ENCODE measurements at places on chromosomes 1 and 21.

- DNase-seq = no peak
These were observed 589.9 kb downstream of the MATN1 start for GRCh38 chr1:30133414-30134055.

- no peak for DNase-seq
These were observed 26.3 kb downstream of the LRRC52 start for GRCh38 chr1:165570078-165570477.

GRCh38 chr1:204872262-204872881 is 1.7 kb downstream of the NFASC start:
- no peak for DNase-seq

GRCh38 chr1:26602378-26602959 is 72.9 kb downstream of the RPS6KA1 start:
- DNase-seq = peak; percentile 86

DNA sequence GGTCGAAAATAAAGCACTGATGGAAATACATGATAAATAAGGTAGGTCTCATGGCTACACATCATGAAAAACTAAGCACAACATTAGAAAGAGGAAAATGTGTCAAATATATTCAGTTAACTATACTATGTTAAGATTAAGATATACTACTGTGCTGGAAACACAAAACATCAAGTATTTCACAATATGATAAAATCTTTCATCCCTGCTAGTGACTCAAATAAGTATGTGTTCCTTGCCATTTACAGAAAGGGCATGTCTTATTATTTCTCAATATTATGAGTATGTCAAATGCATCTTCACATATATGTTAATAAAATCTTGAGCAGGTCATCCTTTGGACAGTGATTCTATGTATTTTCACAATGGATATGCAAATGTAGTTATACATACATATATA is 1260.1 kb upstream of the ADGRL2 start:
- no peak for DNase-seq

GRCh38 chr1:47213230-47213963 is 18.6 kb downstream of the TAL1 start:
- no peak for DNase-seq

GRCh38 chr1:210978974-210979354 is 155.0 kb downstream of the KCNH1 start:
- no peak for DNase-seq

GRCh38 chr21:41364308-41364707 is 2.5 kb downstream of the MX2 start:
- no peak for DNase-seq

DNA sequence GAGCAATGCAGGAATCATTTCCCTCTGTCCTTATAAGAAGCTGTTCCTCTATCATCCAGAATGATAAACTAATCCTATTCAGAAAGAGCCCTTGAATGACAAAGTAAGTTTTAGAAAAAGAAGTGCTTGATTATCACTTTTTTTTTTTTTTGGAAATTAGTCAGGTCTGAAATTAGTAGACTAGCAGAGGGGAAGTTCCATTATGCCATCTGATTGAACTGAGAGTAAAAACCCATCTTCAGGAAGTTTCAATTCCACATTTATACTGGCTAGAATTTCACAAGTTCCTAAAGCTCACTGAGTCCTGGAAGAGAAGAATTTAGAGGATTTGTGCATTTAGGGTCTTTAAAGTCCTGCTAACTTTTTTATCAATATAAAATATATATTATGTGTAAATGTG is 128.8 kb upstream of the COA6 start:
- DNase-seq = no peak

DNA sequence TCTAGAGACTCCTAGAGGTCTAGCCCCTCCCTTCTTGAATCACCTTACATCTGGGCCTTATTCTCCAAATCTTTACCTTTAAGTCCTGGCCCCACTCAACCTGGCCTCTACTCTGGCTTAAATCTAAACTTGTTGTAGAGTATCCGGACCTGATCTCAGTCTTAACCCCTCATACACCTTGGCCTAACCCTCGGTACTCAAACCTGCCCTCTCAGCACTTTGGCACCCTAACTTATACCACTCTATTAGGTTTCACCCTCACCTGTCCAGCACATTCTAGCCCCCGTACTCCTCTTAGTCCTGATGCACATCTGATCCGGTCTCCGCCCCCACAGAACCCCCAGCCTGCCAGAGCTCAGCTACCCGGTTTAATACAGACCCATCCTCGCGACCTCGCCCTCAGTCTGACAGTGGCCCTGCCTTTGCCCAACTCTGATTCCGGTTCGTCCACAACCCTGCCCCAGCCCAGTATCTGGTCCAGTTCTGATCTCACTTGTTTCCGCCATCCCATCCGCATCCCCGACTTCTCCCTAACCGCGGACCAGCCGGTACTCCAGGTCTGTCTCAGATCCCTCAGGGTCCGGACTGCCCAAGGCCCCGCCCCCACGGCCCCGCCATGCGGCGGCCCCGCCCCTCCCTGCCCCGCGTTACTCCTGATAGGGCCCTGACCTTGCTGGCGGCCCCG is 1.5 kb downstream of the TRIM62 start:
- DNase-seq = peak; percentile 94

DNA sequence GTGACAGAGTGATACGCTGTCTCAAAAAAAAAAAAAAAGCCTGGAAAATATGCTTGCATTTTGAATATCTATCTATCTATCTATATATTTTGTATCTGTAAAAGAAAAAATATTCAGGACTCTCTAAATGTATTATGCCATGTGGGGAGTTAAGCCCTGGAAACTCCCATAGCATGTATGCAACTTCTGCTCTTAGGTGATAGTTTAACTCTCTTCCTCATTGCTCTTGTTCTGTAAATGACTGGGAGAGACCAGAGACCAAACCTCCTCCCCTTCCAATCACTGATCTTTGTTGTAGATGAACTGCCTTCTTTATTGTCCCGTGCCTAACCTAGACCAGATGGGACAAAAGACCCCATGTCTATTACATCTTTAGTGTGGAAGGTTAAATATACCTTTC is 37.6 kb upstream of the CAMTA1 start:
- no peak for DNase-seq

- DNase-seq = no peak
These were observed 33.3 kb upstream of the HNRNPU start for GRCh38 chr1:244897476-244898254.

DNA sequence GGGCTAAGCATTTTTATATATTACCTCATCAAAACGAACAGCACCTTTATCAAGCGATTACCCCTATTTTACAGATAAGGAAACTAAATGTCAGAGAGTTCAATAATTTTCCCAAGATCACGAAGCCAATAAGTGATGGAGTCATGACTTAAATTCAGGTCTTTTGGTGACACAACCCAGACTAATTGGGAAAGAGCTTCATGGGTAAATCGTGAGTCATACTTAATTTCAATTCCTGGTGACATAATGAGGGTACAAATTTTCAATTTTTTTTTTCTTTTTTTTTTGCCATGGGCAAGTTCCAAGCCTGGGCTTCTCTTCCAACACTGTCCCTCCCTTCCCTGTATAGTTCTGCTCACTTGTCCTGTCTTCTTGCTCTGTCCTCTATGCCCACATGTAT is 30.1 kb upstream of the IL10 start:
- no peak for DNase-seq

DNA sequence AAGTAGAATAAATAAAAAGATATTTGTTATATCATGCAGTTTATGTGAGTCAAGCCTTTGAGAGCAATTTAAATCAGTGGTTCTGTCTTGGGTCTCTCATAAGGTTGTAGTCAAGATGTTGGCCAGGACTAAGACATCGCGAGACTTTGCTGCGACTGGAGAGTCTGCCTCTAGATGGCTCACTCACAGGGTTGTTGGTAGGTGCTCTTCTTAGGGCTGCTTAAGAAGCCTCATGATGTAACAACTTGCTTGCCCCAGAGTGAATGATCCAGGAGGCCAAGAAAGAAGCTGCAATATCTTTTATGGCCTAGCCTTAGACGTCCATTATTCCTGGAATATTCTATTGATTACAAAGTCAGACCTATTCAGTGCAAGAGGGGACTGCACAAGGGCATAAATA is 73.1 kb upstream of the CACHD1 start:
- DNase-seq = no peak

DNA sequence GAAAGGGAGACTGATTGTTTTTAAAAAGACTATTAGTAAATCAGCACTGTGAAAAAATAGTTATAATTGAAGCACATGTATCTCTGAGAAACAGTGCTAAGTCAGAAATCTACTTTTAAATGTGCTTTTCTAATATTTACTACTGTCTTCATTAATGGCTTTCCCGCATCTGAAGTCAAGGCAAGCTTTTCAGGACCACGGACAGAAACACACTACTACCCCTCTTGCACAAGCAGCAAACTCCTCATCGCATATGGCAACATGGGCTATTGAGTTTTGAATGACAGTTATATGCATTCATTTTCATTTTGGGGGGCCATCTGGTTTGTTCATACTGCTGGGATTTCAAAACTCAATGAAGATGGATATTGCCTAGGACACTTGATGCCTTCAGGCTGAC is 433.4 kb upstream of the CAMK1G start:
- DNase-seq = peak; percentile 94

- no peak for DNase-seq
These were observed 113.5 kb downstream of the NTNG1 start for GRCh38 chr1:107254306-107254705.

- peak; percentile 55 for DNase-seq
These were observed 1411.7 kb upstream of the B3GALT2 start for GRCh38 chr1:194598098-194598497.

GRCh38 chr1:14782741-14783591 is 184.5 kb downstream of the KAZN start:
- DNase-seq = peak; percentile 24

GRCh38 chr1:85447006-85447943 is 17.7 kb downstream of the DDAH1 start:
- DNase-seq = no peak

GRCh38 chr21:45039317-45040156 is 34.8 kb upstream of the ADARB1 start:
- no peak for DNase-seq

- DNase-seq = no peak
These were observed 22.2 kb upstream of the WNT4 start for GRCh38 chr1:22164841-22165808.

- no peak for DNase-seq
These were observed 40.8 kb upstream of the NEXN start for GRCh38 chr1:77847621-77848080.

- no peak for DNase-seq
These were observed 91.7 kb downstream of the DTL start for GRCh38 chr1:212127221-212127620.

- no peak for DNase-seq
These were observed 38.3 kb downstream of the OLFML2B start for GRCh38 chr1:161985301-161985822.

- DNase-seq = no peak
These were observed 4.8 kb downstream of the ACP6 start for GRCh38 chr1:147665521-147665920.

- no peak for DNase-seq
These were observed 69.8 kb downstream of the LRIG2 start for GRCh38 chr1:113142791-113143190.

DNA sequence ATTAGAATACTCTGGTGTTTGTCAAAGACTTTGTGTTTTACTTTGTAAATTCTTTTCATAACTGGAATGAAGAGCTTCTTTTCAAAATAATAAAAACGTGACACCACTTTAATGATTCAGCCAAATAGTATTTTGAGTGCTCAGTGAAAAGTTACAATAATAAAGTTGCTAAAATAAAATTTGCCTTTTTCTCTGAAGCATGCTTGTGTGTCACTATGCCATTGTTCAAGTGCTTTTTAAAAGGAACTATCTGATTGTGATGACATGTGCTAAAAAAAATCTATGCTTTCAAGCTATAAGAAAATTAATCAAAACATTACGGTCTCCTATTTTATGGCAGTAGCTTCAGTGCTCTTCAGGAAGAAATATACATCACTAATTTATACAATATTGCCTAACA is 1290.5 kb upstream of the B3GALT2 start:
- DNase-seq = no peak

GRCh38 chr1:41158147-41158875 is 83.8 kb downstream of the SCMH1 start:
- no peak for DNase-seq

GRCh38 chr21:22352088-22352487 is 1353.9 kb downstream of the NCAM2 start:
- no peak for DNase-seq

- DNase-seq = no peak
These were observed 43.9 kb downstream of the COQ8A start for GRCh38 chr1:226983992-226984364.

GRCh38 chr1:52683367-52683940 is 14.7 kb downstream of the COA7 start:
- no peak for DNase-seq

DNA sequence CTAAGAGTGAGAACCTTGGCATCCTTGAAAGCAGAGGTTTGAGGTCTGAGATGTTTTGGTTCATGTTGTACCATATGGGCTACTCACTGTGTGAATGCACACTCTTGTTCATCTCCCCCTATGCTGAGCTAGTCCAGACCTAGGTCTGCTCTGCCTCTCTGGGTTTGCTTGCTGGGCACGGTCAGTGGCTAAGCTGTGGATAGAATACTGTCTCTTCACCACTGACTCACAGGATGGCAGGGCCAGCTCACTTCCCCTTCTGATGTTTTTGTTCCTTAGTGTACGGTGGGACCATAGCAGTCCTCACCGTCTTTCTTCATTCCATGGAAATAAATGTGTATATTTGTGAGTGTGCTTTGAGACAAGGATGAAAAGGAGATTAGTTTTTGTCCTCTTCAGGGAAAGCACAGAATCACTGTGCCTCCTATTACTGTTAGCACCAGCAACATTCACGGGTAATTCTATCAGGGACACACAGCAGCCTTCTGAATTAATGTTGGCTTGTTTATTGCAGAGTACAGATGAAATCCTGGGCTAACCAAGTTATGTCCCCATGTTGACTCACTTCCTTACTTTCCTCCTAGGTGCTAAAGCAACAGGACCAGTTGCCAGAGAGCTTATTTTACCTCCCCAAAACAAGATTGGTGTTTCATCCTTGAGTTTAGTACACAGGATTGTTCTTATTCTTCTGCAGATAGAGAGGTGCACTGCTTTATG is 56.9 kb upstream of the IVNS1ABP start:
- DNase-seq = no peak

DNA sequence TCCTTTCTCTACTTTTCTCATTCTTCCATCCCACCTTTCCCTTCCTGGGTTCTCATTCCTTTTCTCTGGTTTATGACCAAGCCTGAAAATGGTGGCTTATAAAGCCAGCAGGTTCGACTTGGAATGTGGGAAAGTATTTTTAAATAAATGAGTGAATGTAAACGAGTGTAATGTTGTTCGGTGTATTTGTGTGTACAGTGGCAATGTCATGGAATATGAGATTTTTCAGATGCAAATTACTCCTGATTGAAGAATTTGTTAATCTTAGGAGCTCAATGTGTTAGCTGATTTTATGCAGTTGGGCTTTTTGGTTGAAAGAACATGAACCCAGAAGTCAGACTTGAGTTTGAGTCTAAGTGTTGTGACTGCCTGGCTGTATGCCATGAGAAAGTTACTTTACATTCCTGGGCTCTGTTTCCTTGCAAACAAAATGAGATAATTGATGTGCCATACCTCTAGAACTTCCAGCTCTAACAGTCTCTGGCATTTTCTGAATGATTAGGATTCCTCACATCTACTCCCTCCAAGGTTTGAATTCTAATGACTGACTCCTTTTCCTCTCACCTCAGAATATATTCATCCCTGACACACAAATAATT is 6.6 kb downstream of the SGIP1 start:
- DNase-seq = peak; percentile 75

- no peak for DNase-seq
These were observed 1.3 kb downstream of the TMEM167B start for GRCh38 chr1:109091839-109092193.

Data from lung (tissue), 17 donors.